ENCODE measurements at places on chromosomes 12 and 14. TPM values are rescaled to one million over a fixed set of nuclear protein-coding genes. Genes with fewer than 3 reads are reported as not detected.

Gene CHGA
- total RNA-seq, result not detected

Gene KRT72
- total RNA-seq, result not detected

GRCh38 chr12:101967506-101967905 lies 90.1 kb downstream of the DRAM1 start:
- H3K27me3 ChIP-seq, result no peaks in the 10 kb centered on the region
- H3K36me3 ChIP-seq, result no peaks in the 10 kb centered on the region
- no peak overlapping the region for H3K27ac ChIP-seq
- no peak overlapping the region for H3K4me3 ChIP-seq
- no peak for DNase-seq

Gene NOS1
- total RNA-seq, result not detected

GRCh38 chr12:49129332-49130150 lies 1.7 kb downstream of the TUBA1B start:
- H3K27me3 ChIP-seq, result no peaks in the 10 kb centered on the region
- H3K4me1 ChIP-seq, result peaks cover 35% of the 10 kb centered on the region
- peak overlapping the region; percentile 92 for H3K4me3 ChIP-seq
- peak overlapping the region; percentile 95 for H3K27ac ChIP-seq
- peaks cover 29% of the 10 kb centered on the region for H3K36me3 ChIP-seq

- H3K4me3 ChIP-seq, result no peak overlapping the region
- no peak for DNase-seq
- no peaks in the 10 kb centered on the region for H3K4me1 ChIP-seq
- H3K27ac ChIP-seq, result no peak overlapping the region
These were observed 19.1 kb downstream of the PSMC1 start for GRCh38 chr14:90275458-90275814.

Gene KRT73
- not detected for total RNA-seq

GRCh38 chr12:10052193-10052913 lies 21.9 kb downstream of the CLEC9A start:
- no peak overlapping the region for H3K4me3 ChIP-seq
- no peaks in the 10 kb centered on the region for H3K4me1 ChIP-seq
- 0 out of 2 replicates have a peak, but pooled peaks cover 3% of the 10 kb centered on the region for H3K27me3 ChIP-seq

DNA sequence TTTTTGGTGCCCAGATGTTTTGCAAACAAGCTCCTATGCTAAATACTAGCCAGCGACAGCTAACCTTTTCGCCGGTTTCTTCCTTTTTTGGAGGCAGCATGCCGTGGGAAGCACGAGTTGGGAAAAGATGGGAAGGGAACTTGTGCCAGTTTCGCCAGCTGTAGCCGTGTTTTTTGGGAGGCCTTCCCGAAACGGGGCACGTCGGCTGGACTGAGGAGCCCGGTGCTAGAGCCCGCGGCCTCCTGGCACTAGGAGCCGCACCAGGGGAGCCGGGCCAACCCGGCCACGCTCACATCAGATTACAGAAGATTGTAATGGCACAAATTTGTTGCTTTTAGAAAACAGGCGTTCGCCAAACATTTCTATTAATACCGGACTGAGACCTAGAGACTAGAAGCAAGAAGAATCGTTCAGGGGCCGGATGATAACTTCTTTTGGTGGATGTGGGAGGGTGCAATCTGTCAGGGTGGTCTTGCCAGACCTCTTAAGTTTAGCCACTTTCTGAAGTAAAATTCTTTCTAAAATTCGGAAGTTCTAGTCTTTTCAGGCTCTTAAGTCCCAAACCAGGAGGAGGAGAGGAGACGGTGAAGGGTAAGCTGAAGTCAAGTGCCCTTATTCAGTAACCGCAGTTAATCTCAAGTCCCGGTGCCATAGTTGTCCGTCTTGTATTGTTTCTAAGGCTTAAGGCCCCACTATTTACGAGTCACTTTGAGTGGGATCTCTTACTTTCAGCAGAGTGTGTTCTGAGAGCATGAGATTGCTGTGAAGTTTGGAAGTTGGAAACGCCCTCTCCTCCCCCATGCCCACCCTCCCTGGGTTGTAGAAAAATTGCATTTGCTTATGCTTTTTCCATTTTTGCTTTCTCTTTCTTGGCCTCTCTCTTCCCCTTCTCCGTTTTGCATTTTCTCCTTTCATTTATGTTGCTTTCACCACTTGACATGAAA lies 1.3 kb downstream of the RASSF3 start:
- H3K36me3 ChIP-seq, result peaks cover 18% of the 10 kb centered on the region
- peak overlapping the region; percentile 99 for H3K4me3 ChIP-seq
- peaks cover 67% of the 10 kb centered on the region for H3K4me1 ChIP-seq

GRCh38 chr14:88163731-88164255 lies 158.9 kb downstream of the GPR65 start:
- no peak for DNase-seq
- no peak overlapping the region for H3K4me3 ChIP-seq
- H3K27me3 ChIP-seq, result no peaks in the 10 kb centered on the region
- H3K4me1 ChIP-seq, result peaks cover 5% of the 10 kb centered on the region

Gene CYP46A1
- 0.52 TPM for total RNA-seq
